ENCODE measurements at places on chromosomes 16 and 17. TPM values are rescaled to one million over a fixed set of nuclear protein-coding genes. Genes with fewer than 3 reads are reported as not detected.

- H3K4me3 ChIP-seq, result no peak overlapping the region
- peaks cover 21% of the 10 kb centered on the region for H3K4me1 ChIP-seq
- H3K27me3 ChIP-seq, result no peaks in the 10 kb centered on the region
- no peak overlapping the region for H3K27ac ChIP-seq
- DNase-seq, result no peak
Observed at GRCh38 chr17:81143717-81144422, 21.4 kb upstream of the PVALEF start.

GRCh38 chr17:8647956-8648355 is 17.4 kb upstream of the MYH10 start:
- DNase-seq, result no peak
- H3K4me1 ChIP-seq, result no peaks in the 10 kb centered on the region
- no peaks in the 10 kb centered on the region for H3K36me3 ChIP-seq
- no peak overlapping the region for H3K27ac ChIP-seq

DNA sequence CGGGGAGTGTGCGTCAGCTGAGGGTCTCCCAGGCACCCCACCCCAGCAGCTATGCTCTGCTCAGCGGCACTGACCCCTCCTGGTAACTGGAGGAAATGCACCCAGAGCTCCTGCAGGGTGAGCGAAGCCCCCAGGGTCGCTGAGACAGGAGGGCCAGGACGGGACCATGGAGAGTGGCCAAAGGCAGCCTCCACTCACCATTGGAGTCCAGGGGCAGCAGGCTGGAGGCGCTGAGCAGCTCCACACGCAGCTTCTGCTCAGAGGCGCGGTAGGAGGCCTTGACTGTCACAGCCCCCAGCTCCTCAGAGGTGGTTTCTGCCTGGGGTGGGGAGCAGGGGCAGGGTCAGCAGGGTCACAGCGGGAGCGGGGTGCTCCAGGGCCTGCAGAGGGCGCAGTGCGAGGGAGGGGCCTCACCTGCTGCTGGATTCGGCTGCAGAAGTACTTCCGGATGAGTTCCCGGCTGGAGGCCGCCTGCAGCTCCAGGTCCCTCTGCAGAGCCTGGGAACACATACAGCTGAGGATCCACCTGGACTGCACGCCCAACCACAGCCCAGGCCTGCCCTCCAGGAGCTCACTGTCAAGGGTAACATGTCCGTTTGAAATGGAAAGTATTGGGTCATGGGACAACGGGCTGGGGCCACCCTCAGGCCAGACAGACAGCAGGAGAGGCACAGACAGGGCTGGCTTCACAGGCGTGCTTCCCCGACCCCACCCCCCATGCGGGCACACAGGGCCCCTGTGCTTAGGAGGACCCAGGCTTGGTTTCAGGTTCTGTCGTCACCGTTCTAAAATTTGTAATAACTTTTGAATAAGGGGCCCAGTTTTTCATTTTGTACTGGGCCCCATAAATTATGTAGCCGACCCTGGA is 13.8 kb downstream of the UNC13D start:
- no peak overlapping the region for H3K27ac ChIP-seq
- H3K27me3 ChIP-seq, result no peaks in the 10 kb centered on the region
- H3K4me3 ChIP-seq, result no peak overlapping the region
- H3K36me3 ChIP-seq, result peaks cover 20% of the 10 kb centered on the region
- DNase-seq, result no peak

Gene FBXW10
- polyA plus RNA-seq, result 1.1 TPM

Gene PRSS53
- 1.8 TPM for polyA plus RNA-seq
